GM06990 (cell line): ENCODE measurements at places on chromosomes 6 and 20.

- DNase-seq: no peak
Observed at GRCh38 chr20:62043131-62043914, 22.4 kb downstream of the TAF4 start.

- DNase-seq: no peak
Observed at GRCh38 chr6:149503276-149503675, 18.5 kb upstream of the ZC3H12D start.

- no peak for DNase-seq
Observed at GRCh38 chr20:31990641-31991338, 19.4 kb upstream of the CCM2L start.

DNA sequence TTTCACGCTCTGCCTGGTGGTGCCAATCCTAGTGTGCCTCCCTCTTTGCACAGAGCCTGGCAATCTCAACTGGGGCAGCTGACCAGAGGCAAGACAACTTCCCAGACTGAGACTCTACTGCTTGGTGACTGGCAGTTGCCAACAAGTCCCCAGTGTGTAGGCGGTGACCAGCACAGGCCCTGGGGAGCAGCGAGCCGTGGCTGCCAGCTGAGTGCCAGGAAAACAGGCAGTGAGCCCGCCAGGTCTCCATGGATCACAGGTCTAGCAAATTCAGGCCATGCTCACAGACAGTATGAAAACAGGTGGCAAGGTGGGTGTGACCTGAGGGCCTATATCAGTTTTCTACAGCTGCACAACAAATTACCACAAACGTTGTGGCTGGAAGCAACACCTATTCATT lies 289.9 kb downstream of the KIF16B start:
- no peak for DNase-seq

GRCh38 chr20:53763707-53764414 lies 170.2 kb upstream of the ZNF217 start:
- DNase-seq: no peak
